ENCODE measurements at places on chromosomes 11 and 22.
A peak's percentile ranks its signal among the peaks of the same experiment; 100 is the strongest.

GRCh38 chr22:42805998-42806830 is 50.9 kb downstream of the ARFGAP3 start:
- no peak for DNase-seq

DNA sequence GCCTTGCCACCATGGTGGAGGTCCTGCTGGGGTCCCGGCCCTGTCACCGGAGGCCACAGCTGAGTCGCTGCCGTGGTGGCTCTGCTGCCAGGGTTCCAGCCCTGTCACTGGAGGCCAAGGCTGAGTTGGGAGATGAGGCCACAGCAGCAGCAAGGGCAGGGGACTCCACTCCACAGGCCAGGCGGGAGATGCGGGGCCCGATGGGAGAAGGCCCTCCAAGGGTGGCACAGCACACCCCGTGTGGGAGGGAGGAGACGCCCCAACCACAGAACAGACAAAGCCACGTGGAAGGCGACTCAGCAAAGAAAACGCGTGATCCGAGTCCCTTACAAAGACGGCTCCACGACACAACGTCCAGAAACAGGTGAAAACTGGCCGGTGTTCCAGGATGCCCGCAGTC is 159.3 kb downstream of the BRD1 start:
- DNase-seq: no peak

GRCh38 chr11:3686751-3687150 is 15.6 kb upstream of the CHRNA10 start:
- DNase-seq: no peak

GRCh38 chr11:97140885-97141494 is 751.2 kb downstream of the JRKL start:
- peak; percentile 7 for DNase-seq

- no peak for DNase-seq
These were observed 10.8 kb downstream of the TP53I11 start for GRCh38 chr11:44939673-44940395.

- no peak for DNase-seq
These were observed 850.0 kb downstream of the TBC1D22A start for GRCh38 chr22:47612311-47612910.

DNA sequence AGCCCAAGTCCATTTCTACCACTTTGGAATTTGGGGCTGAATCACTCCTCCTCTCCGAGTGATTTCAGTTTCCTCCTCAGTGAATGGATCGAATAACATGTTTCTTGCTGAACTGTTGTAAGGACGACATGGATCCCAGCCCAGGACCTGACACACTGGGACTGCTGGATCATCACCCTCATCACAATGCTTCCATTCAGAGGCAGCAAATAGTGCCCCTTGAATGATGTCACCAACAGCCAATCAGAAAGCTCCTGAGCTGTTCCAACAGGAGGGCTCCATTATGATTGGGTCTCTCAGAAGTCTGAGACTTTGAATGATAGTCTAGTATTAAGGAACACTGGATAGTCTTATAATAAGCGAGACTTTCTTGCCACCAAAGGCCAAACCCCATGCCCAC is 158.9 kb downstream of the MYO18B start:
- no peak for DNase-seq

DNA sequence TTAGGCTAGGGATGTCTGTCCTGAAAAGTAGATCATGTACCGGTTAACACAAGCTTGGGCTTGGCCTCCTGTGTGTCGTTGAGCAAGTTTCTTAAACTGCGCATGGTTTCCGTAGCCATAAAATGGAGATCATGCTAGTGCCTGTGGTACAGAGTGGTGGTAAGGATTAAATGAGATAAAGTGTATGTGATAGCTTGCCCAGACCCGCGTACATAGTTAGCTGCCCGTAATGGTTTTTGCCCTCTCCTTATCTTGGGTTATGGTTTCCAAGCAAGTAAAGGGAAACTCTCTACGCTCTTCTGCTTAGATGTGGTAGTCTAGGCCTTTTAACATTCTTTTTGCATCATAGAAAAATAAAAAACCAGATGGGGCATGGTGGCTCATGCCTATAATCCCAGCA is 11.0 kb upstream of the PTPRJ start:
- DNase-seq: no peak

GRCh38 chr11:134576721-134577171 is 164.7 kb upstream of the B3GAT1 start:
- DNase-seq: no peak

DNA sequence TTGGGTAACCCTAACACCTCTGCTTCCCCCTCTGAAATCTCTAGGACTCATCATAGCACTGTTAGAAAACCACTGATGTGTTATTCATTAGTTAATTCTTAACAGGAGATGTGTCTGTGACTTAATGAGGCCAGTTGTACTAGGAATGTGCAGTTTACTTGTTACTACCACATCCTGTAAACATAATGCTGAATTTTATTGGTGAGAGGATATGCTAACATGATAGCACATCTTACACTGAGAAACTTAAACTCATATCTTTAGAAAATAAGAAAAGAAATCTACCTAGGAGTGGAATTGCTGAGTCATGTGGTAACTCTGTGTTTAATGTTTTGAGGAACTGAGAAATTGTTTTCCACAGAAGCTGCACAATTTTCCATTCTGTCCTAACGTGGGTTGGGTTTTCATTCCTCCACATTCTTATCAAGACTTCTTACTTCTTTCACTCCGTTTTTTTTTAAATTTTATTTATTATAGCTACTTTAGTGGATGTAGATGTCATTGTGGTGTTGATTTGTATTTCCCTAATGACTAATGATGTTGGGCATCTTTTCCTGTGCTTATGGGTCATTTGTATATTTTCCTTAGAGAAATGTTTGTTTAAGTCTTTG is 33.7 kb downstream of the RNF121 start:
- no peak for DNase-seq

DNA sequence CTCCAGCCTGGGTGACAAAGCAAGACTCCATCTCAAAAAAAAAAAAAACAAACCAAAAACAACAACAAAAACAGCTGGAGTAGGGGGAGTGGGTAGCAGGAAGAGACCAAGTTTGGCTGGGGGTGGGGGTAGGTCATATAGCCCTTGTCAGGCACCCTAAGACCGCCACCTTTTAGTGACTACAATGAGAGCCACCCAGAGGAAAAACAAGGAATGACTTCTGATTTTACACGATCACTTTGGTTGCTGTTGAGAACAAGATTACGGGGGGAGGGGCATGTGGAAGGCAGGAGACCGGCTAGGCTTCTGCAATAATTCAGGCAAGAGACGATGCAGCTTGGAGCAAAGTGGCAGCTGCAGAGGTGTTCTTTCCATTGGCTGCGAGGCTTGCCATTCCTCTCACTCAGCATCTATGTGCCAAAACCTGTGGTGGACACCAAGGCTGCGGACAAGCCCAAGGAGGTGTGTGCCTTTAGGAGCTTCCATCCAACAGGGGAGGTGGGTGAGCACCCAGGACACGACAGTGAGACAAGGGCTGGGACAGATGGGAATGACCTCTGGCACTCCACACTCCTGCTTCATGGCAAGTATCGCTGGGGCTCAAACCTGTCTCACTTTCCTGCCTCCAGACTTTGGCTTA is 1.7 kb downstream of the RPS19BP1 start:
- no peak for DNase-seq

GRCh38 chr11:68841718-68842426 is at the start of gene CPT1A:
Gene CPT1A (minus strand): TSS chr11:68841916. CDS start chr11:68815474, 26,442 bp downstream.
- DNase-seq: peak; percentile 82

- peak; percentile 19 for DNase-seq
These were observed 10.6 kb downstream of the SPTBN2 start for GRCh38 chr11:66718320-66718971.

- DNase-seq: no peak
These were observed 222.5 kb upstream of the KIRREL3 start for GRCh38 chr11:127223026-127223425.

- no peak for DNase-seq
These were observed 188.1 kb downstream of the CTTN start for GRCh38 chr11:70586261-70587074.

- no peak for DNase-seq
These were observed 18.0 kb upstream of the E2F8 start for GRCh38 chr11:19258641-19259230.

- DNase-seq: no peak
These were observed 84.6 kb upstream of the PARVA start for GRCh38 chr11:12292766-12293165.

- DNase-seq: no peak
These were observed 337.0 kb downstream of the INSC start for GRCh38 chr11:15451713-15452112.

GRCh38 chr11:82233201-82233600 is 500.5 kb downstream of the FAM181B start:
- no peak for DNase-seq

DNA sequence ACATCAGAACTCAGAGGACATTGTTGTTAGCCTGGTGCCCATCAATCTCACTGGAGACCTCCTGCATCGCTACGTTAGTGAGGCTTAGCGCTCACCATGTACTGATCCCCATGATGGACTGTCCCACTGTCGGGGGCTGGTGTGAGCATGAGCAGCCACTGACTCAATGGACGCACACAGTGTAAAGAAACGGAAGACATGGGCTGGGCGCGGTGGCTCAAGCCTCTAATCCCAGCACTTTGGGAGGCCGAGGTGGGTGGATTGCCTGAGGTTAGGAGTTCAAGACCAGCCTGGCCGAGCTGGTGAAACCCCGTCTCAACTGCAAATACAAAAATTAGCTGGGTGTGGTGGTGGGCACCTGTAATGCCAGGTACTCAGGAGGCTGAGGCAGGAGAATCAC is 112.9 kb downstream of the CRYBB2 start:
- DNase-seq: no peak

DNA sequence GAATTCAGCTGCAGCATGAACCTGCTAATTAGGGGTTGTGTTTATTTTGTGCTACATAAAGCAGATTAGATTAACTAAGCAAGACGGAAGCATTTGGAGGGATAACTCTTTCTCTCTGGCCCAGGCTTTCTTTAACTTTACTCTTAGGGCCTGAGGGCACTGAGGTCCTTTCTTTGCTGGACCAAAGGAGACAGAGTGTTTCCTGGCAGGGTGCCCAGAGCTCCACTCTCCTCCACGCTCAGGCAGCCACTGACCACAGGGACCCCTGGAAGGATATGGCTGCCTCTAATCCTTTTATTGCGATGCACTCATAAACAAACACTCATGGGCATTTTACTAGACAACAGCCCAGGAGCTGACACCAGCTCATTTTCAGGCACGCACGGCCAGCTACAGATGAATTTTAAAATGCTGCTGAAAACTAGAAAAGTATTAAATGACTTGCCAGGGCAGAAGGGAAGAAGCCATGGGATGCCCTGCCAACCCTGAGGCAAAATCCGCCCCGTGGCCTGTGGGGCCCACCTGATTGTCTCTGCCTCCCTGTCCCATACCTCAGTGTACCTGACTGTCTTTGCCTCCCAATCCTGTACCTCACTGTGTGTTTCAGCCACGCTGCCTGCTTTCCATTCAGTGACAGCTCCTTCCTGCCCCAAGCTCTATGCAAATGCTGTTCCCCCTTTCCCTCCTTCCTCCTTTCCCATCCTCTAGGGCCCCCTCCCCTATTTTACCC is 192.6 kb upstream of the NAV2 start:
- DNase-seq: no peak

- no peak for DNase-seq
These were observed 449 bp upstream of the TOM1 start for GRCh38 chr22:35299217-35299672.
